ENCODE measurements at places on chromosomes 7 and 10.

DNA sequence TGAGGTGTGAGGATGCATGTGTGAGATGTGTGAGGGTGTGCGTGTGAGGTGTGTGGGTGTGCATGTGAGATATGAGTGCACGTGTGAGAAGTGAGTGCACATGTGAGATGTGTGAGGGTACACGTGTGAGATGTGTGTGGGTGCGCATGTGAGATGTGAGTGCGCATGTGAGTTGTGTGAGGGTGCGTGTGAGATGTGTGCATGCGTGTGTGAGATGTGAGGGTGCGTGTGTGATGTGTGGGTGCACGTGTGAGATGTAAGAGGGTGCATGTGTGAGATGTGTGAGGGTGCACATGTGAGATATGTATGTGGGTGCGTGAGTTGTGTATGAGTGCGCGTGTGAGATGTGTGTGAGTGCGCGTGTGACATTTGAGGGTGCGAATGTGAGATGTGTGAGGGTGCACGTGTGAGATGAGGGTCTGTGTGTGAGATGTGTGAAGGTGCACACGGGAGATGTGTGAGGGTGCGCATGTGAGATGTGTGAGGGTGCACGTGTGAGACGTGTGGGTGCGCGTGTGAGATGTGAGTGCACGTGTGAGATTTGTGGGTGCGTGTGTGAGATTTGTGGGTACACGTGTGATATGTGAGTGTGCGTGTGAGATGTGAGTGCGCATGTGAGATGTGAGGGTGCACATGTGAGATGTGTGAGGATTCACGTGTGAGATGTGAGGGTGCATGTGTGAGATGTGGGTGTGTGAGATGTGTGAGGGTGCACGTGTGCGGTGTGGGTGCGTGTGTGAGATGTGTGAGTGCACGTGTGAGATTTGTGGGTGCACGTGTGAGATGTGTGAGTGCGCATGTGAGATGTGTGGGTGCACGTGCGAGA is 30.5 kb downstream of the PPIF start:
- DNase-seq: no peak

- DNase-seq: no peak
These were observed 47.8 kb upstream of the PIK3AP1 start for GRCh38 chr10:96768136-96768535.

DNA sequence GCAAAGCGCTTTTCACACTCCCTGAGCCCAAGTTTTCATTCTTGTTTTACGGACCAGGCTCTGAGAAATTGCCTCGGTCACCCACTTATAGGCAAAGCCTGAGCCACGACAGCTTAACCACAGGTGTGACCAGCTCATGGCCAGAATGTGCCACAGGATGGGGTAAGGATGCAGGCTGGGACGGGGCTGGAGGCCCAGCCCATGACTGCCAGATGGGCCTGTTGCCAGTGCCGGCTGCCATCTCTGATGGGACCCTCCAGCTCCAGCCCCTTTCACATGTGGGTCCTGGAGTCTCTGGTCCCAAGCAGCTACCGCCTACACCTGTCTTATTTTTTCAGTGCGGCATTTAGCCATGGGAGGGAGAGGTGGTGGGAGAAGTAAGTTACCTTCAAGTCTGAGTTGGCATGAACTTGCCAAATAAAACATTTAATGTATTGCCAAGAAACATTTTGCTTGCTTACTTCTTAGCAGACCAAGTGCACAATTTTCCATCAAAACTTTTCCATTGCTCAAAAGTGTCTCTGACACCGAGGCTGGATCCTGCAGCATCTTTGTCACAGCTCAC is 142.6 kb downstream of the GRK5 start:
- DNase-seq: no peak

GRCh38 chr10:1824928-1825327 is 87.6 kb upstream of the ADARB2 start:
- no peak for DNase-seq

GRCh38 chr10:4201866-4202825 is 417.1 kb upstream of the KLF6 start:
- no peak for DNase-seq

DNA sequence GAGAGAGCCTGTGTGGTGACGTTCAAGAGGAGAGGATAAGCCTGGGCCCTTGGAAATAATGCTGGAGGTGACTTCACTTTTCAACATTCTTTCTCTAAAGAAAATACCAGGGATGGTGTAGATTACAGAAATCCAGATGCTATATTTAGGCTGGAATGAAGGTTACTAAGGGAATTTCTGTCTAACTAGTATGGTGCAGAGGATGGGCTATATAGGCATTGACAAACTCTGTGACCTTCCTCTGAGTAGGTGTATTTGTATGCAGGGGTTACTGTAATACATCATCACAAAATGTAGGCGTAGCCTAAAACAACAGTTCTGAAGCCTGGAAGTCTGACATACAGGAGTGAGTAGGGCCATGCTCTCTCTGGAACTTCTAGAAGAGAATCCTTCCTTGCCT is 155.3 kb upstream of the INHBA start:
- no peak for DNase-seq

DNA sequence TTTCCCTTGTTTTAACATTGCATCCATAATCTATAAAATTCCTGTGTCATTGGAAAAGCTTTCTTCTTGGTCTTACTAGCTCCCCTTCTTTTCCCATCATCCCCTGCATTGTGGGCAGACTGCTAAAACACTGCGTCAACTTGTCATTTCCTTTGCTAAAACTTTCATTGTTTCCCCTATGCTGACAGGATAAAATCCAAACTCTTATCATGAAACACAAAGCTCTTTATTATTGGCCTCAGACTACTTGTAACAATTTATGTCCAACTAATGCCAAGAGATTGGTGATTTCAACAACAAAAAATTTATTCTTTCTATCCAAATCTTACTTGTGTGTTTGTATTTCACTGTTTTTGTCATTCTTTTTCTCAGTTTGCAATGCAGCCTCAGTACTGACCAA is 339.1 kb downstream of the HGF start:
- no peak for DNase-seq

GRCh38 chr7:80183900-80184685 is 49.5 kb downstream of the GNAI1 start:
- DNase-seq: peak; percentile 8

GRCh38 chr10:126595160-126595559 is 75.3 kb downstream of the C10orf90 start:
- peak; percentile 42 for DNase-seq

DNA sequence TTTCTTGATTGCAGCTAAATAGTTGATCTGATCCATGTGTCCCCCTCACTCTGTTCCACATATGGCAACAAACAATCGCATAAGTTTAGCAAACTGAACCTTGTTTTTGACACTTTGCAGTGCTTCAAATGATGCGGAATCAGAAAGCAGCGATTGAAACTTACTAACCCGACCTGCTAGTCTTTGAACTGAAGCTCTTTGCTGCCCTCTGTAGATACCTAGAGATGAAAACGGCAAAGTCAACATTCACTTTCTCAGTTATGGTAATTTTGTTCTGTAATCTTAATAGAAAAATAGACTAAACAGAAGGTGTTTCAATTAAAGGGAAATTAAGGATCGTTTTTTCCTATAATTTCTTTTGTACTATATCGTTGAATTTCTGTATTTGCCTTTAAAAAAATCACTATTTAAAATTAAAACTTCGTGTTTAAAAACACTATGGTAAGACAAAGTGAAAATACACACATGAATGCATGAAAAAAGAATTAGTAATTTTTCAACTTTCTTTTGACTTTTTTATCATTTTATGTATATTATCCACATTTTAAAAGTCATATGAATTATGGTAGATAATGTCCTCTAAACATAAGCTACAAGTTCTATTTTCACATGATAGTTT is 276.5 kb downstream of the MAGI2 start:
- peak; percentile 64 for DNase-seq

DNA sequence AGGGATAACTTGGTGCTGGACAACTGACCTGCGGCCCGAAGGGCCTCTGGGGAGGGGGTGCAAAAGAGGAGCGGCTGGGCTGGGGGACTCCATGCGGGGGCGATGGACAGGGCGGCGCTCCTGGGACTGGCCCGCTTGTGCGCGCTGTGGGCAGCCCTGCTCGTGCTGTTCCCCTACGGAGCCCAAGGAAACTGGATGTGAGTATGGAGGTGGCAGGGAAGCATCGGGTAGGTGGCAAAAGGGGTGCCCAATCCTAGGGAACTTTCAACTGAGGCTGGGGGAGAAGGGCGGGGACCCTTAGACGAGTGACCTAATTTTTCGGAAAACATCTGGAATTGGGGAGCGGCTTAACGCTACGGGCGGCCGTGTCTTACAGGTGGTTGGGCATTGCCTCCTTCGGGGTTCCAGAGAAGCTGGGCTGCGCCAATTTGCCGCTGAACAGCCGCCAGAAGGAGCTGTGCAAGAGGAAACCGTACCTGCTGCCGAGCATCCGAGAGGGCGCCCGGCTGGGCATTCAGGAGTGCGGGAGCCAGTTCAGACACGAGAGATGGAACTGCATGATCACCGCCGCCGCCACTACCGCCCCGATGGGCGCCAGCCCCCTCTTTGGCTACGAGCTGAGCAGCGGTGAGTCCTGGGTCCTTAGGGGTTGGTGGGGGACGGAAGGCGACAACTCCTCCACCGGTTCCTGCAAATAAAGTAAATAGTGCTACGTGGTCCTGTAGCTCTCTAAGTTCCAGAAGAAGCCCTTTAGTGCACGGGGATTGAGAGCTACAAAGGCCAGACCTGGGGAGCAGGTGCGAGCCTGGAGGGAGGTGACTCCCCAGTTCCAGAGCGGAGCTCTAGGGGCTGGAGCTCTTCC is 622 bp downstream of the WNT16 start:
- peak; percentile 64 for DNase-seq

GRCh38 chr7:134900166-134900982 is 85.9 kb upstream of the AGBL3 start:
- DNase-seq: no peak

DNA sequence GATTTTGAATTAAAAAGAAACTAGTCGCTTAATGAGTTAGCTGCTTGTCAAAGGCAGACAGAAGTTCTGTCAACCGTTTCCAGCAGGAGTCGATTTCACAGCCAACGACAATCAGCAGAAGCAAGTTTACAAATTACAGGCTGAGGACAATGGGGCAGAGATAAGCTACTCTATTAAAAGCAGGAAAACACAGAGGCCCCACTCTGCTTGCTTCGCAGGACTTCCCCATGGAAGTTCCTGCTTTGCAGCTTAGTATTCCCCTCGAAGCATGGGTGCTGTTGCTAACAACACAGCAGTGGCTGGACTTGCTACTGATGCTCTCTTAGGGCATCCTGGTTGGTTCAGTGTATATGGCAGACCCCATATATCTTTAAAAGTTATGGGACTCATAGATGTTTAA is 50.8 kb upstream of the KLF6 start:
- DNase-seq: no peak

DNA sequence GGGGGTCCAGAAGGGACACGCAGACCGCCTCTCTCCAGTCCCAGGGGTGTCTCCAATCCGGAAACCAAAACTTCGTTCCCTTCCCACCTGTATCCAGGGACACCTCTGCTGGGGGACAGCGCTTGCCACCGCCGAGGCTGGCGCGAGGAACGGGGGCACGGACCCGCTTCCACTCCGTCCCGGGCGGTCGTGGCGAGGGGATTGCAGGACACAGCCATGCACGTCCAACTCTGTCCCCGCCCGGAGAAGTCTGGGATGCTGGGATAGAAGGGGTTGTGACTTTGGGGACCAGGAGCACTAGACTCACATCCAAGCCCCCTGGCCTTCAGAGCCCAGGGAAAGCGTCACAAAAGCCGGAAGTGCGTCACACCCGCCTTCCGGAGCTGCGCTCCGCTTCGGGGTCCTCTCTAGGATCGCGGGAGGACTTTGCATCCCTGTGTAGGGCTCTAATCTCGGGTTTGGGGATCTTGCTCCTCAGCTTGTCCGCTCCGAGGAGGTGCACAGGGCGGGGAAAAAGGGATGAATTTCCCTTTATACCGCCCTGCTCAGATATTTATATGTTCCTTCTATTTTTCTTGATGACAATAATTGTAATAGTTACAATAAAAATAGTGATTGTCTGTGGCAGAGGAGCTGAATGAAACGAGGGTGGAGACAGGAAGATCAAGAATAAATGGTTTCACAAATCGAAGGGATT is at the start of gene FAM200A:
Gene FAM200A (minus strand): TSS at position 348 of the 697 bp plus-strand sequence. CDS start 3,707 bp downstream, outside the sequence.
- DNase-seq: peak; percentile 93

GRCh38 chr10:80081801-80082750 is 3.6 kb downstream of the TMEM254 start:
- DNase-seq: peak; percentile 41

- no peak for DNase-seq
These were observed 215.0 kb downstream of the GLI3 start for GRCh38 chr7:42022056-42022455.

GRCh38 chr10:53675177-53675576 is 902.6 kb upstream of the MBL2 start:
- no peak for DNase-seq

DNA sequence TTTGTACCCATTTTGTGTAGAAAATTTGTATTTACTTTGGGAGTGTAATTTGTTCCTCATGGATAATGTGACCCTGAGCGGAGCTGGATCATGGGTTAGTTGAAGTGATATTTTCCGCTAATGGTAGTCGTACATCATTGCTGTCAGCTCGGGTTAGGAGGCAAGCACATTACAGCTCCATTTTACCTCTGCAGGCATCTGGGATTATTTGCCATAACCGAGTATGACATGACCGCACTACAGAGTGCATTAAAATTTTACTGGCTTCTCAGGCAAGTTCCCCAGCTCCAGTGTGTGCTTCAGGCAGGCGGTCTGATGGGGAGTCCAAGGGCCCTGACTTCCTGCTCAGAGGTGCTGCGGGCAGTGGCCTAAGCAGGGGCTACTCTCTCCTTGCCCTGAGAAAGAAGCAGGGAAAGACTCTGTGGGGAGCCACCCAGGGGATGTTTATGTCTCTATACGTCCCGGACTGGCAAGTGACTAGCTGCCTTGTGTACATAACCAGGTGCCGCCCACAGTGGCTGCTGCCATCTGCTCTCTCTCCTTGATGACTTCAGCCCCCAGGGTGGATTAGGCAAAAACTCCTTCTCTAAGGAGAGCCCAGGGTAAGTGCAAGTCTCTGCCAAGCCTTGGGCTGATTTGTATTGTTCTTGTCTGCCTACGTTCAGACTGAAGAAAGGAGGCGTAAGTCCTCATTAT is 685.3 kb upstream of the GALNT17 start:
- DNase-seq: no peak

GRCh38 chr10:126917375-126917774 is 12.1 kb downstream of the DOCK1 start:
- no peak for DNase-seq

DNA sequence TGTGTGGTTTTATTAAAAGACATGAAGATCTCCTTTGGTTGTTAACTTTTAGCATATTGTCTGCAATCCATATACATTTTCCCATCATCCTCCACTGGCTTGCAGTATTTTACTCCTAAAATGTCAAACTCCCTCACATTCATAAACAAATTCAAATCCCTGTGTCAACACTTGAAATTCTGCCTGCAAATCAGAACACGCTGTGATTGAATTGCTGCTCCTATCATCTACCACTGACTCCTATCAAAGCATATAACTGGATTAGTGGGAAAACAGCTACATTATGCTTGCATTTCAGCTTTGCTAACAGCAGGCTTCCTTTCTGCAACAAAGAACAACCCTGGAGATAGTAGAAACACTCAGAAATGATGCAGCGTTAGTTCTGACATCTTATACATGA is 281.8 kb upstream of the HGF start:
- DNase-seq: no peak

DNA sequence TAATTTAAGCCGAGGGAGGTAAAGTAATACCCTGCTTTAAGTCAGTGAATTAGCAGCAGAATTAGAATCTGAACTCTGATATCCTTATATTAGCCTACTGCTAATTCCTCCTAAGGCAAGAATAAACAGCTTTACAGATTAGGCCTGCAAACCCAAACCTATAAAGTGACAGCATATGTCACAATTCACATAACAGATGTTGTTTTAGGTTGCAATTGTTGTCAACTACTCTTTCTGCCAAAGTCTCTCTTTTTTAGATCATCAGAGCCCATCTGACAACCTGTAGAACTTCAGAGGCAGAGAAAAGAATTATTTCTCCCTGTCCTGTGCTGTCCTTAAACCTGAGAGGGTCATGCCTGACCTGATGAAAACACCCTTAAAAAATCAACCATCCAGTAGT is 167.2 kb downstream of the PRKG1 start:
- DNase-seq: no peak

All from M059J (cell line).